ENCODE measurements at places on chromosomes 7 and 10. TPM values are rescaled to one million over a fixed set of nuclear protein-coding genes. Genes with fewer than 3 reads are reported as not detected.

DRGX gene
- total RNA-seq = 0.10 TPM

OR13A1 gene
- total RNA-seq = not detected

INA gene
- total RNA-seq = not detected

TFR2 gene
- total RNA-seq = 0.33 TPM

CNPY1 gene
- not detected for total RNA-seq

CALML3 gene
- not detected for total RNA-seq

TMEM236 gene
- not detected for total RNA-seq

NME8 gene
- total RNA-seq = not detected

NSUN5 gene
- total RNA-seq = 29.4 TPM

PURB gene
- total RNA-seq = 18.0 TPM

FOXI2 gene
- total RNA-seq = not detected

DDX21 gene
- 68.3 TPM for total RNA-seq

VSIR gene
- total RNA-seq = 87.8 TPM

ICA1 gene
- not detected for total RNA-seq

CCL26 gene
- total RNA-seq = 22.3 TPM

LEP gene
- total RNA-seq = not detected

C10orf105 gene
- not detected for total RNA-seq

ACBD7 gene
- total RNA-seq = 1.5 TPM

FAM13C gene
- total RNA-seq = 0.16 TPM

NFKB2 gene
- 22.7 TPM for total RNA-seq

AKR1D1 gene
- total RNA-seq = not detected

NFE2L3 gene
- 19.2 TPM for total RNA-seq

PLEKHS1 gene
- not detected for total RNA-seq

NPSR1 gene
- total RNA-seq = not detected

CPVL gene
- total RNA-seq = 7.0 TPM

PILRA gene
- total RNA-seq = not detected

SSC4D gene
- total RNA-seq = not detected

RELN gene
- total RNA-seq = 3.1 TPM

UBN2 gene
- total RNA-seq = 0.76 TPM

NANOS1 gene
- 11.3 TPM for total RNA-seq

GIMAP4 gene
- total RNA-seq = not detected

NKX2-3 gene
- total RNA-seq = not detected

H2BK1 gene
- total RNA-seq = not detected

All from MG63 (cell line).